ENCODE measurements at places on chromosomes 6 and 20. TPM values are rescaled to one million over a fixed set of nuclear protein-coding genes. Genes with fewer than 3 reads are reported as not detected.

DNA sequence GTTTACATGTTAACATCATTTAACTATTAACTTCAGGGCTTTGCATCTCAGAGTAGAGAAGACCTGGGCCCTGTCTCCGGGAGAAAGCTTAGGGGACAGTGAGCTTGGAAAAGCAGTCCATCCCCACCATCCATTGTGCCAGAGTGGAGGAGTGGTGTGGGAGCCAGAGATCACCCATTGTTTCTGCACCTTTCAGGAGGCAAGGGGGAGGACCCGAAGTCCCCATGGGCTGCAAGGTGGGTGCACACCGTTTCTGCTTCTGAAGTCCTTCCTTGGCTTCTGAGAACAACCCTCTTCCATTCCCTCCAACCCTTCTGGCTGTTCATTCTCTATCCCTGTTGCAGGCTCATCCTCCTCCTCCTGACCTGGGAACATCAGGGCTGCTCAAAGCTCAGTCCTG lies 4.0 kb upstream of the PPP1R3G start:
- H3K4me3 ChIP-seq: no peak overlapping the region
- no peaks in the 10 kb centered on the region for H3K27me3 ChIP-seq
- H3K36me3 ChIP-seq: no peaks in the 10 kb centered on the region
- no peak for DNase-seq
- H3K4me1 ChIP-seq: 0 out of 2 replicates have a peak, but pooled peaks cover 2% of the 10 kb centered on the region

DNA sequence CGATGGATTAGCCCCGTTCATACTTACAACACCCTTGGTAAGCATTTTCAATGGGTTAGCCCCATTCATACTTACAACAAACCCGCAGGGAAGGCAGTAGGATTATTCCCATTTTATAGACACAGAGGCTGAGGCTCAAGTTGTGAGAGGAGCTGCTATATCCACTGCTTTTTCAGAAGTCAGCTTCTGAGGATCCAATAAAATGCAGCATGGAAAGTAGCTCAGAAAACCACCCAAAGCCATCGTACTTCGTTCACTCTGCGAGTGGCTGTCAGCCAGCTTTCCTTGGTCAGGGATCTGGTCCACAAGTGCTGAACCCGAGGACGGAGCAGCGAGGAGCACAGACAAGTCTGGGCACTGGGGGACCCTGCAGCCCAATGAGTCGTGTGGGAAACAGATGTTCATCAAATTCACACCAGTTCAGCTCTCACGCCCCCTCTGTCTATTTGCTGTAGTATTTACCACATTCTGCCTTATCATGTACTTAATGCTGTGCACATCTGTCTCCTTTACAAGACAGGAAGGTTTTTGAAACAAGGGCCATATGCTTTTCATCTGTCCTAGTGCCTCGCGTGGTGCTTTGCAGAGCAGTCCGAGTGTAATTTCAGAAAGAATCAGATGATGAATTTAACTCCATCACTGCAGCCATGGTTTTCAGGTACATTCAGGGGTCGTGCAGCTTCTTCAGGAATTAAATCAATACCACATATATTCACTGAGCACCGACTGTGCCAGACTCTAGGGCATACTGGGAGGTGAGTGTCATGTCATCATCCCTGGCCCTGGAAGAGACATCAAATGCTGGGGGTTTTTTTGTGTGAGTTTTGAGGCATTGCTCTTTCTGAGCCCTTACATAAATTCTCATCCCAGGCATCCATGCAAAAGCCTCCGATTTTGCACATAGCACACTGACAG lies 256.9 kb downstream of the CDH26 start:
- no peak for DNase-seq
- no peaks in the 10 kb centered on the region for H3K27me3 ChIP-seq
- H3K36me3 ChIP-seq: no peaks in the 10 kb centered on the region
- no peak overlapping the region for H3K4me3 ChIP-seq
- H3K27ac ChIP-seq: no peak overlapping the region

PTPRK gene
- total RNA-seq: 94.4 TPM

VGLL2 gene
- not detected for total RNA-seq

GRCh38 chr6:137016356-137016755 lies 28.4 kb downstream of the IL20RA start:
- H3K36me3 ChIP-seq: no peaks in the 10 kb centered on the region
- DNase-seq: no peak
- H3K27me3 ChIP-seq: no peaks in the 10 kb centered on the region
- no peak overlapping the region for H3K4me3 ChIP-seq
- peaks cover 21% of the 10 kb centered on the region for H3K4me1 ChIP-seq

GRCh38 chr6:33249732-33250630 lies 21.7 kb downstream of the VPS52 start:
- peaks cover 5% of the 10 kb centered on the region for H3K4me1 ChIP-seq
- H3K36me3 ChIP-seq: no peaks in the 10 kb centered on the region
- no peak for DNase-seq
- no peaks in the 10 kb centered on the region for H3K27me3 ChIP-seq
- peak overlapping the region; percentile 75 for H3K27ac ChIP-seq

Data from Caco-2 (cell line).